ENCODE measurements at places on chromosomes 5 and 9. TPM values are rescaled to one million over a fixed set of nuclear protein-coding genes. Genes with fewer than 3 reads are reported as not detected.
A peak's percentile ranks its signal among the peaks of the same experiment; 100 is the strongest.

- H3K4me3 ChIP-seq = no peak overlapping the region
- H3K4me1 ChIP-seq = no peaks in the 10 kb centered on the region
- no peaks in the 10 kb centered on the region for H3K36me3 ChIP-seq
- no peak for DNase-seq
- H3K27me3 ChIP-seq = no peaks in the 10 kb centered on the region
Measured at GRCh38 chr5:82534986-82535385, 256.8 kb upstream of the RPS23 start.

DNA sequence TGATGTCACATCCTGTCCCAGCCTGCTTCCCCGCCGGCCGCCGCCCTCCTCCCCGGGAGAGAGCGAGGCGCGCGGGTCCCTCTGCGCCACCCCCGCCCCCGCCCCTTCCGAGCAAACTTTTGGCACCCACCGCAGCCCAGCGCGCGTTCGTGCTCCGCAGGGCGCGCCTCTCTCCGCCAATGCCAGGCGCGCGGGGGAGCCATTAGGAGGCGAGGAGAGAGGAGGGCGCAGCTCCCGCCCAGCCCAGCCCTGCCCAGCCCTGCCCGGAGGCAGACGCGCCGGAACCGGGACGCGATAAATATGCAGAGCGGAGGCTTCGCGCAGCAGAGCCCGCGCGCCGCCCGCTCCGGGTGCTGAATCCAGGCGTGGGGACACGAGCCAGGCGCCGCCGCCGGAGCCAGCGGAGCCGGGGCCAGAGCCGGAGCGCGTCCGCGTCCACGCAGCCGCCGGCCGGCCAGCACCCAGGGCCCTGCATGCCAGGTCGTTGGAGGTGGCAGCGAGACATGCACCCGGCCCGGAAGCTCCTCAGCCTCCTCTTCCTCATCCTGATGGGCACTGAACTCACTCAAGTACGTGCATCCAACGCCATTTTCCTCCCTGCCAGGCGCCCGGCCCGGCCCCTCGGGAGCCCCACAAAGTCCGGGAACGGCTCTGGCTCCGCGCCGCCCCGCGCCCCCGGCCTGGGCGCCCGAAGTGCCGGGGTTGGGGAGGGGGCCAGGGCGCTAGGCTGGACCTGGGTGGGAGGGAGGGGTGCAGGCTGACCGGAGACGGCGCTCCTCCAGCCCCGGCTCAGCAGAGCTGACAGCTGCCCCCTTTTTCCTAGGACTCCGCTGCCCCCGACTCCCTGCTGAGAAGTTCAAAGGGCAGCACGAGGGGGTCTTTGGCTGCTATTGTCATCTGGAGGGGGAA lies 12.0 kb upstream of the OLFM1 start:
- DNase-seq = no peak
- no peaks in the 10 kb centered on the region for H3K36me3 ChIP-seq
- H3K4me1 ChIP-seq = no peaks in the 10 kb centered on the region
- no peak overlapping the region for H3K27ac ChIP-seq
- H3K27me3 ChIP-seq = peaks cover 41% of the 10 kb centered on the region

GRCh38 chr5:157590478-157590877 lies 14.9 kb upstream of the ADAM19 start:
- peaks cover 2% of the 10 kb centered on the region for H3K4me1 ChIP-seq
- DNase-seq = no peak
- H3K4me3 ChIP-seq = no peak overlapping the region
- H3K36me3 ChIP-seq = no peaks in the 10 kb centered on the region
- peaks cover 20% of the 10 kb centered on the region for H3K27me3 ChIP-seq

DNA sequence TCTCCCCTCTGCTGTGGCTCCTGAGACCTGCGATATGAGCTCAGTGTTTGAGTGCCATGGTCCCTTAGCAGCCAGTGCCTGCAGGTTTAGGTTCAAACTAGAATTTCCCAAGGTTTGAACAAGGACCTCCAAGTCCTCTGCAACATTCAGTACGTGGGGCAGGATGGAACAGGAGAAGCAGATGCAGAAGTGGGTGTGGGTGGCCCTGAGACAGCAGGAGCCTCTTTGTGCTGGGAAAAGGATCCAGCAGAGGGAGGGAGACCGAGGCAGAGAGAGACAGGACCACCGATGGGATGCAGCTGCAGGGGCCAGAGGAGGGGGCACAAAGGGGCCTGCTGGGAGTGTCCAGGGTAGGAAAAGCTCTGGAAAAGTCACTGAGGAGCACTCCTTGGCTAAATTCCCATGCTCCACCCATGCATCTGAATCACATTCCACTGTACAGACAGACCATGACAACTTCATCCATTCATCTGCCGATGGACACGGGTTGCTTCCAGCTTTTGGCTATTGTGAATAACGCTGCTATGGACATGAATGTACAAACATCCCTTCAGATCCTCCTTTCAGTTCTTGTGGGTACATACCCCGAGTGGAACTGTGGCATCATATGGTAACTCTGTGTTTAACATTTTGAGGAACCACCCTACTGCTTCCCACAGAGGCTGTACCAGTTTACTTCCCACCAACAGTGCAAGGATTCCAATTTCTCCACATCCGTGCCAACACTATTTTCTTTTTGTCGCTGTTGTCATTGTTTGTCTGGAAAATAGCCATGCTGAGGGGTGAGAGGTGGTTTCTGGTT lies 26.7 kb upstream of the SUSD3 start:
- H3K4me1 ChIP-seq = peaks cover 84% of the 10 kb centered on the region
- no peak overlapping the region for H3K4me3 ChIP-seq
- H3K27ac ChIP-seq = peak overlapping the region; percentile 99

DNA sequence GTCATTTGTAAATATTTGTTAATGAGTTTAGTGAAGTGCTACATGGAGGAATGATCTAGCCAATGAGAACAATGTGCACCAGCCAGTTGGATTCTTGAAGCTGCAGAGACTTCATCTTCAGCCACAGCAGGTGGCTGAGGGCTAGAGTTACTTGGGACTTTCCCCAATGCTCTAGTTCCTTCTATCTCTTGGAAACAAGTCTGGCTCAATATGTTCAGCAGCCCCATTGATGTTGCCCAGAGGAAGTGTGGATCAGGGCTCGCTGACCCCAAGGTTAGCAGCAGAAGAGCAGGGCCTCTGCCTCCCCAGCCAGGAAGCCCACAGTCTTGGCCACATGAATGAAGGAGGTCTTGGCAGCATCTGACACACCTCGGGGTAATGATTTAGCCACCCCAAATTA lies 117.5 kb downstream of the SLC1A3 start:
- no peaks in the 10 kb centered on the region for H3K27me3 ChIP-seq
- DNase-seq = peak; percentile 6
- H3K27ac ChIP-seq = no peak overlapping the region
- H3K4me1 ChIP-seq = peaks cover 54% of the 10 kb centered on the region
- H3K4me3 ChIP-seq = peak overlapping the region; percentile 86

GRCh38 chr5:9456435-9457042 lies 89.3 kb downstream of the SEMA5A start:
- no peaks in the 10 kb centered on the region for H3K4me1 ChIP-seq
- no peak overlapping the region for H3K27ac ChIP-seq
- H3K27me3 ChIP-seq = no peaks in the 10 kb centered on the region
- H3K36me3 ChIP-seq = no peaks in the 10 kb centered on the region

DNA sequence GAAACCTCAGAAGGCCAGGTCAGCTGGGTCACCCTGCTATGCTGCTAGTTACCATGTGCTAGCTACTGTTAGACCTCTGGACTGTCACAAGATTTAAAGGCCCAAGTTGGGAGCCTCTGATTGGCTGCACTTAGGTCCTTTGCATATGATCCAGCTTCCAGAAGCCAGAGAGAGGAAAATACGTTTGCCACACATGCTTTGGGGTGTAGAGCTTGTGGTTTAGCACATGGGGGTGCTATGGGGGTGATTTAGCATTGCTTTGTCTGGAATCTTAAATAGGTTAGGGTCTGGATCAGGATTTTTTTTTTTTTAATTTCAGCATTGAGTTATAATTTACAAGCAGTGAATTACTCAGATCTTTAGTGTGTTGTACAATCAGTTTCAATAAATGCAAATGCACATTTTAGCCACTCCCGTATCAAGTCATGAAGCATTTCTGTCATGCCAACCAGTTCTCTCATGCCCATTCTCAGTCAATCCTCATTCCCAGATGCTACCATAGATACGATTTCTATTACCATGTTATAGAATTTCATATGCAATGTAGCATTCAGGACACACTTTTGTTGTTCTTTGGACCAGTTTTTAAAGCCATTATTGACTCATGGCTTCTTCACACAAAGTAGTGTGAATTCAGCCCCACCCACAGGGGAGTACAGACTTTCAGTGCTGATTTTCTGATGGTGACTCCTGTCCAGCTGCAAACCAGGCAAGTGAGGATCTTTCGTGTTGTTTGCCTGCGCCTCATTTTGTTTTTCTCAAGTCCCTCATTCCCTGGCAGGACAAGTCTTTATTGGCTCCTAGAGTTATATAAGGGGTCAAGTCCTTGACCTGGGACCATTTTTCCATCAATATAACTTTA lies 250.4 kb downstream of the LRRC70 start:
- no peaks in the 10 kb centered on the region for H3K36me3 ChIP-seq
- H3K27ac ChIP-seq = no peak overlapping the region
- DNase-seq = no peak

DNA sequence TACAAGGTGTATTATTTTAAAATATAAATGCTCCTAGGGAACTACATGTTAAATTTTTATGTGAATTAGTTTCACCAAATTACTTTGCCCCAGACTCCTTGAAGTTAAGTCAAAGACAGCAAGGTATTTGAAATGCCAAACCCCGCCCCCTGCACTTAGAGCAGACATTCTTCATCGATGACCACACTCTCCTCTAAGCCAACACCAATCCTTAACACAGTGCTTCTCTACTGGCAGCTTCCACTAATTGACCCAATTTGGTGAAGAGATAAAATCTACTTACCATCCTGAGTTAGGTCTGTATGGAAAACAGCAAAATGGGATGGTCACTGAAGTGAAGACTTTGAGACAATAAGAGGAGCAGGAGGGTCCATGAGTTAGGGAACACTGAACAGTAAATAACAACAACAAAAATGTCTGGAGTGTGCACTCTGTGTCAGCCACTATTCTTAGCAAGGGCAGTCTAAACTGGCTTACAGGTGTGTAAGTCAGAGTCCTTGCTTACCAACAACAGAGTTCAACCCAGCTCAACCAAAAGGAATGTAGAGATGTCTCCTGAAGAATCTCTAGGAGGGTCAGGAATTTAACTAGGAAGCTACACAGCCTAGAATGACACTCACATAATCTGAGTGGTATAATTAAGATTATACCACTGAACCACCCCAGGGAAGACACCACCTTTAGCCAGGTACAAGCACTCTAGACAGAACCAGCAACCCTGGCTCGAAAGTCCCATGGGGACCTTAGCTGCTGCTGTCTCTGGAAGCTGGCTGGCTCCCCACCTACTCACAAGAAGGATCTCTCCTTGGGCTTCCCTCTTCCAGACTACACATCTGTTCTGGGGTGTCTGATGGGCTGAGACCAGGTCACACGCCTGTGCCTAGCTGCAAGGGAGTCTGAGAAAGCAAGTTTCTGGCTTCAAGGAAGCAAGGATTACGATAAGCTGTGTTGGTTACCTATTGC lies 8.8 kb upstream of the UBE2QL1 start:
- H3K4me3 ChIP-seq = no peak overlapping the region
- peaks cover 38% of the 10 kb centered on the region for H3K27me3 ChIP-seq
- H3K36me3 ChIP-seq = peaks cover 5% of the 10 kb centered on the region
- H3K27ac ChIP-seq = no peak overlapping the region

DNA sequence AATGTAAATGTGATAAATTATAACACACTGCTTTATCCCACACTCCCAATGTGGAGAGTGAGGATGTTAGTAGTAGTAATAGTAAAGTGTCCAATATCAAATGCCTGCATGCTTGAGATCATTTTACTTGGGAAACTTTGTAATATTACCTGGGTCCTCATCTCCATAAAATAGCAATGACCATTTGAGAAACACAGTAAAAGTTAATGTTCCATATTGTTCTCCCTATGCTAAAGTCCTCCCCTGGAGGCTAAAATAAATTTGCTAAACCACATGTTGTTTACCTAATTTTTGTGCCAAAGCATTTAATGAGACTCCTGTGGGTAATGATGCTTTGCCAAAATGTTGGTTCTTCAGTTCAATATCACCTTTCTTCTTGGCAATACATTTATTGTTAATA lies 291.2 kb downstream of the CDH10 start:
- H3K27me3 ChIP-seq = no peaks in the 10 kb centered on the region
- DNase-seq = no peak
- H3K4me1 ChIP-seq = no peaks in the 10 kb centered on the region
- H3K36me3 ChIP-seq = peaks cover 4% of the 10 kb centered on the region
- no peak overlapping the region for H3K27ac ChIP-seq

- H3K36me3 ChIP-seq = no peaks in the 10 kb centered on the region
- H3K27me3 ChIP-seq = no peaks in the 10 kb centered on the region
- H3K27ac ChIP-seq = no peak overlapping the region
Measured at GRCh38 chr9:130918826-130919558, 20.1 kb downstream of the FIBCD1 start.

DNA sequence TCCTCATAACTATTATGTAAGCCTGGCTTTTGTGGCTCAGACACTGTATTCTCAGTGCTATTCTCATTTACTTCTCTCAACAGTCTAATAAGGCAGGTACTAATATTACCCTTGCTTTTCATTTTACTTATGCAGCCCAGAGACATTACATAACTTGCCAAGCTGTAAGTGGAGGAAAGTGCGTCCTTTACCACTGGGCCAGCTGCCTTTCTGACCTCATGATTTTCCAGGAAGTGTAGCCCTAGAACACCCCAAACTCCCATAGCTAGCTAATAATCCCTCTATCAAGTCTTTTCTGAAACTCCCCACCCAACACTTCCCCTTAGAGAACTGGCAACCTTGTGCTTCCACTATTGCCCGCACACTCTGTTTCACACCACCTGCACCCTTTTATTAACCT lies 192.9 kb upstream of the HMHB1 start:
- no peak for DNase-seq
- H3K36me3 ChIP-seq = no peaks in the 10 kb centered on the region
- H3K27ac ChIP-seq = no peak overlapping the region
- no peak overlapping the region for H3K4me3 ChIP-seq
- peaks cover 7% of the 10 kb centered on the region for H3K27me3 ChIP-seq

DNA sequence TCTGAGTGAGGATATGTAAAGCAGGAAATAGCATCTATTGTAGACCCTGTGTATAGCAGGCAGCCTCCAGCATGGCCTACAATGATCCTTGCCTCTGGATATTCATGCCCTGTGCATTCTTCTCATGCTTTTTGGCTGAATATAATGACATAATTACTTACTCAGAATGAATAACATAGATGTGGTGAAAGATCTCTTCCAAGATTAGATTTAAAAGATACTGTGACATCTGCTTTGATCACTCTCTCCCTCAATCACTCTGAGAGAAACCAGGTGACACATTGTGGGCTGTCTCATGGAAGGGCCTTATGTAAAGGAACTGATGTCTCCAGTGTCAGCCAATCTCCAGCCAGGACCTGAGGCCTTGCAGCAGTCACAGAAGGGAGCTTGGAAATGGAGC lies 376.7 kb downstream of the DNAH5 start:
- H3K27me3 ChIP-seq = no peaks in the 10 kb centered on the region
- H3K27ac ChIP-seq = no peak overlapping the region

- no peak overlapping the region for H3K27ac ChIP-seq
- H3K4me1 ChIP-seq = no peaks in the 10 kb centered on the region
- no peak for DNase-seq
- no peaks in the 10 kb centered on the region for H3K36me3 ChIP-seq
- H3K4me3 ChIP-seq = no peak overlapping the region
Measured at GRCh38 chr5:2523180-2523579, 228.3 kb downstream of the IRX2 start.

GRCh38 chr9:131505012-131505411 lies 2.3 kb downstream of the POMT1 start:
- H3K36me3 ChIP-seq = no peaks in the 10 kb centered on the region
- no peak for DNase-seq
- peak overlapping the region; percentile 36 for H3K27ac ChIP-seq
- H3K4me3 ChIP-seq = peak overlapping the region; percentile 33

Gene PCDHA4
- total RNA-seq = not detected

Gene ABL1
- total RNA-seq = 38.9 TPM

Gene SMARCA2
- total RNA-seq = 238 TPM

Gene RASEF
- total RNA-seq = not detected

Gene ITGA2
- total RNA-seq = not detected

Gene RNF208
- total RNA-seq = 1.7 TPM

Gene SLC46A2
- total RNA-seq = not detected

Gene C9orf153
- 1.1 TPM for total RNA-seq

Data from naive thymus-derived CD8-positive, alpha-beta T cell (primary cell).